Nephron progenitor cell (in vitro differentiated cells): ENCODE measurements at places on chromosomes 3 and 15.

DNA sequence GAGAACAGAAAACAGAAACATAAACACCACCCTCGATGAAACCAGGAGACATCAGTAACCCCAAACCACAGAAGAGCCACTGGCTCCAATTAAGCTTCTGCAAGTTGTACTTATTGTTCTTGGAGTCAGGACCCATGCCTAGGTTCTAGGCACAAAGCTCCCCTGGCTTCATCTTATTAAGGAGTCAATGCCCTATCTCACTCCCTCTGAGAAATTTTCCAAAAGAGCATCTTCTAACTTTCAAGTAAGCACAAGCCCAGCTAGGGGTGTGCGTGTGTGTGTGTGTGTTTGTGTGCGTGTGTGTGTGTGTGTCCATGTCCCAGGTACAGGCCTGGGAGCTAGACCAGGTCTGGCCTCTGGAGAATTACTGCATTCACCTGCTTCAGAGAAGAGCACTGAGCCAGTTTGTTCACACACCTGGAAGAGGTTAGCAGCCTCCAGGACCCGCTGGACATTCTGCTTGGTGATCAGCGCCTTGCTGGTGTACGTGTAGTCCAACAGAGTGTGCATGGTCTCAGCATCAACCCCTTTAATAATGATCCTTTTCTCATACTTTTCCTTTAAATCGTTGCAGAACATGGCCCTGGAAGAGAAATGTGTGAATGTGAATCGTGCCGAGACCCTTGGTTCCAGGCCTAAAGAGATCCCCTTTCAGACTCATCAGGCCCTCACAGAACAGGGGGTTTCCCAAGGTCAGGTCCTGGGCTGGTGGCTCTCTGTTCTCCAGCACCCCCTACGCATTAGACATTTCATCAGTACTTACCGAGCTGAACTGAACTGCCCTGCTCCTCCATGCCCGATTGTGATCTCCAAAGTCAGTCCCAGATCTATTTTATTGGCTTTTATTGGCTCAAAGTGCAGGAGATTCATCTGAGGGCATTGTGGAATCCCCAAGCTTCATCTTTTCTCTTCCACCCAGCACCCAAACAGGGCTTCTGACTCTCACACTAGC lies 27.8 kb downstream of the KLHL6 start:
- DNase-seq: no peak

DNA sequence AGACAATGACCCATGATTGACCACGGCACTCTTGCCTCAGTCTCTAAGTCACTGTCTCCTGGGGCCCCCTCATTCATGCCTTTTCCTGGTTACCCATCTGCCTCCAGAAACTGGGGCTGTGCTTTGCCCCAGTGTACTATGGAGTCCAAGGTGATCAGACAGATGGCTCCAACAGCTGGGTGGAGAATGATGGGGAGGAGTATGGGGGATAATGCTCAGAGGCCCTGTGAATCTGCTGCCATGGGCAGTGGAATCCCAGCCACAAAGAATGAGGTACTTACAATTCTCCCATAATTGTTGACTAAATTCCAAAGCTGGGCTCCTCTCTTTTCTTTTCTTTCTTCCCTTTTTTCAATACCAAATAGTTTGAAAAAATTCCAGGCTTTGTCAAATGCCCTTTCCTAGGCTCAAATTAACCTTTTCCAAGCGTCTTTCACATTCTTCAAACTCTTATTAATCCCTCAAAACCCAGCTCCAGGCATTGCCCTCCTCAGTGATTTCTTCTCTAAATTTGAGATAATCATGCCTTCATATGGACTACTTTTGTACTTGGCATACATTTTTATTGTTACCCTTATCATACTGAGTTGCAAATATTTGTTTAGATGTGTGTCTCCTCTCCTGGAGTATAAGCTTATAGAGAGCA lies 148.5 kb upstream of the ICE2 start:
- no peak for DNase-seq

- DNase-seq: no peak
Measured at GRCh38 chr3:143472731-143473523, 353.4 kb downstream of the CHST2 start.

DNA sequence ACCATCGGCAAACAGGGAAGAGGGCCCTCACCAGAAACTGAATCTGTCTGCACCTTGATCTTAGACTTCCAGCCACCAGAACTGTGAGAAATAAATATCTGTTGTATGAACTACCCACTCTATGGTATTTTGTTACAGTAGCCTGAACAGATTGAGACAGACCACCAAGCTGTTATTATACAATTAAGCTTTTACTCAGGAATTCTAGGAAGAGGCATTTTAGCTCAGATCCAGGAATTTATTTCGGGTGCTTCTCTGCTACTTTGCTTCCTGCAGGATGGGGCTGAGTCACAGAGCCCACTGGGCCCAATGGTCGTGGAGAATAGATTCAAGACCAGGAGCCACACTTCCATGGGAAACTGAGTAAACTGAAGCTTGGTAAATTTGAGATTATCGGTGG lies 145.5 kb upstream of the PFN2 start:
- DNase-seq: no peak

DNA sequence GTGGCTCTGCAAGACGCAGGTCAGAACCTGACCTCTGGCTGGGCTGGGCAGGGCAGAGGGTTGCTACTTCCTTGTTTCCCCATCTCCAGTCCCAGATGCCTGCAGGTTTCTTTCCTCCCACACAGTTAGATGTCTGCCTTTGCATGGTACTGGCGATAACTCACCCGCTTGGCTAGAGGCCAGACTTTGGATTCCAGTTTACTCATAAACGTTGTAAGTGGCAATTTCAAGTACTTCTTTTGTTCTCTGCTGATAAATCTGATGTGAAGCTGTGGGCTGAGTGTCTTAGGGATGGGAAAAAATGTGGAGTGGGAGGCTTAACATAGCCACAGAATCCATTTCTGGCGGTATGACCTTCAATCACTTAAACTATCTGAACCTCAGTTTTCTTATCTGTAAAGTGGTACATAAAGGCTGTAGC lies 194.2 kb downstream of the EBLN2 start:
- no peak for DNase-seq

DNA sequence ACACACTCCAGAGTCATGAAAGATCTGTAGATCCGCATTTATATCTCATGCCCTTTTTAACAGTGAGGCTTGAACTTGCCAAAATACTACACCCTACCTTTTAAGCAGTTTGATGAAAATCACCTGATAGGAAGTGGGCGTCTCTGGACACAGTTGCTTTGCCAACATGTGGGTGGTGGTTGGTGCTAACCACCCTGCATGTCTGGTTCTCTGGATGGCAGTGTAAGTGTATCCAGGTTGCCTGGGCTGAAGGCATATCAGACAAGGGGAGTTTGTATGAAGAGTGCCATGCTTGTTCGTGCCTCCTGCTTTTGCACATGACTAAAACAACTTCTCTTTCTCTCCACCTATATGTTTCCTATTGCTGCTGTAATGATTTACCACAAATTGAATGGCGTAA lies 159.6 kb downstream of the GHSR start:
- DNase-seq: no peak

DNA sequence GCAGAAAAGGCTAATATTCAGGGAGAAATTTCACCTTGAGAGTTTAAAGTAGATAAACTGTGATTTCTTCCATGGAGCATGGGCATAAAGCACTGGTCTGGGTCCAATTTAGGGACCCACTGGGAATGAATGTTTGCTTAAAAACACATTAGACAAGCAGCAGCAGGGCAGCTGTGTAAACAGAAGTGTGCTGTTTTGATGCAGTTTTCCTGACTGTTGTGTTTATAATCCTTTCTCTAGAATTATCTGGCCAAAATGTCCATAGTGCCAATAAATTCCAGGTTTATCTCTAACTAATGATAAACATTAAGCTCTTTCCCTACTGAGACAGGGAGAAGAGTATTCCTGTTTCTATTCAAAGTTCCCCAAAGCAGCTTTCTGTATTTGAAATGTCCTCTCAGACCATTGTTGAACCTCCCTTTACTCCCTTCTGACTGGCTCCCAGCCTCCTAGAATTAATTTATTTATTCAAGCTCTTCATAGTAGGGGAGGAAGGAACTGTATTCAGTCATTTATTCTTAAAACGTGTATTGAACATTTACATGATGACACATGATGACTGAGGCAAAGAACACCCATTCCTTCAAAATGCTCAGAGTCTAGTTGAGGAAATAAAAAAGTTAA lies 7.0 kb upstream of the TM4SF18 start:
- no peak for DNase-seq

DNA sequence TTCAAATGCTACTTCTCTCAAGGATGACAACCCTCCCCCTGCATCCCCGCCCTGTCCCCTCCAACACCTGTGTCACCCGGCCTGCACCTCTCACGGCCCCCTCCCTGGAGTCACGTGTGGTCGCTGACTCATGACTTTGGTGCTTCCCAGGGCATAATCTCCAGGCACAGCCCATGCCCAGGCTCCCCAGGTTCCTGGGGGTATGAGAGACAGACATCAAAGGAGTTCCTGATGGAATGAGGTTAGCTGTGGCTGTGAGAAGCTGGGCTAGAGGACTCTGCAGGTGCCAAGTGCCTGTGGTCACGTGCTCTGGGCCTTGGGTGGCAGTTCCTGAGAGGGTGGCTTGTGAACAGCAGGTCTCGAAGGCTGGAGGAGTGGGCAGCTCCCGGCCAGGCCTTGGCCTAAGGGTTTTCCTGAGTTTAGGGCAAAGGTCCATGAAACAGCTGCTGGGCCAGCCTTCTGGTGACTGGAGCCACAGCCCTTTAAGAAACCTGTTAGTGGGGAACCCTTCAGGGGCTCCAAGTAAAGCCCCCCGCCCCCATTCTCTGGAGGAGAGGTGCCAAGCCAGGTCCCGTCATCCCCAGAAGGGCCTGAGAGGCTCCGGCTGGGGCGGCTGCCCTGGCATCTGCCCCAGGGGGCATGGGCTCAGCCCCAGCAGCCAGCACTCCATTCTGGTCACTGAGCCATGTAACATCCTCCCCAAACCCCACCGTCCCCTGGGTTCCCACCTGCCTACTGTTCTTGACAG lies 230.0 kb downstream of the XXYLT1 start:
- no peak for DNase-seq

- DNase-seq: no peak
Measured at GRCh38 chr3:23046536-23046935, 156.6 kb upstream of the UBE2E2 start.

GRCh38 chr15:36960947-36961227 lies 139.5 kb downstream of the MEIS2 start:
- DNase-seq: no peak

DNA sequence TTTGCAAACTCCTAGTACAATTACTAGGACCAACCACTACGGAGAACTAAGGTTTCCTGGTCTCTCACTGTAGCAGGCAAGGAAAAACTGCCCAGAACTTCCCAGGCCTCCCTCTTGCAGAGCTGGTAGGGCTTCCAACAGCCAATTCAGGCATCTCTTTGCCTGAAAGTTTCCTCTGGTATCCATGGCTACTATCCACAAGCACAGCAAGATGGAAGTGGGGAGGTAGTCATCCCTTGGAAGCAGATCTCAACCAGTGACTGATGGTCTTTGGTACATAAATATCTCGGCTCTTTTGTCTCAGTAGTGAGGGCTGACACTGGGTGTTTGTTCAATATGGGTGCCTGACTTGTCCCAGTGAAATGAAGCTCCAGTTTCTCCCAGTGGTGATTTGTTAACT lies 201.3 kb upstream of the MRPL3 start:
- DNase-seq: no peak

DNA sequence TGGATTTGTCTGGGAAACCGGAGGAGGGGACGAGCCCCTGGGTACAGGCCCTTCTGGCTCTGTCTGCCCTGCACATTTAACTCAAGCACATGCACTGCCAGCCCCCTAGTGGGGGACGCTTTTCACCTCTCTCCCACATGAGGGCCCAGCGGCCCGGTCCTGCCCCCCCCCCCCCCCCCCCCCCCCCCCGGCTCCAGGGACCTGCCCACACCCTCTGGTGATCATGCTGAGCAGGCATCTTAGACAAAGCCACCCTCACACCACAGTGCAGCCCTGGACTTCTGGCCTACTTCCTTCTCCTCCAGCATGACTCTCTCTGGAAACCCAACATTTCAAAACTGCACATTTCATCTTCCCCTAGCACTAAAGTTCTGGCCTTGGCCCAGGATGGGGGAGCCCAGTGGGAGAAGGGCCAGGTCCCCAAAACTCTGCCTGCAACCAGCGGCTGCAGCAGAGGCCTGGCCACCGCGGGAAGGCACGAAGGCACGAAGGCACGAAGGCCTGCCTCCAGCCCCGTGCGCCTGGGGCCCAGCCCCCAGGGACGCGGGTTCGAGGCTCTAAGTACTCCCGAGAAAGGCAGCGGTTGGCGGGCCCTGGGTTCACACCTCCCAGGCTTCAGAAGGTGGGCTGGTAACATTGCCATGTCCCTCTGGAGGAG lies 14.1 kb downstream of the KLF15 start:
- peak; percentile 42 for DNase-seq

DNA sequence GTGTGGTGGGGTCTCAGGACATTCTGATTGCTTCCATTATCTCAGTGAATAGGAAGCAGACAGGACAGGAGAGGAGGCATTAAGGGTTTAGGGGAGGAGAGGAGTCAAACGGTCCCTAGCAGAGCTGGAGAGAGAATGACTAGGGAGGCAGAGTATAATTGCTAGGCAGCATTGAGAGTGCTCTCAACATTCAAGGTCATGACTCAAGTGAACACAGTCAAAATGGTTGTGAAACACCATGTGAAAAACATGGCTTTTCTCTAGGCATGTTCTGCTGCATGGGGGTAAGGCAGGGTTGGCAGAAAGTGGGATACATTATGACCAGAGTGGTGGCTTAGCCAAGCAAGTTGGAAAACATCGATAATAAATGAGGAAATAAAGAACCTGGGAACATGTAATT lies 19.5 kb upstream of the HRH1 start:
- no peak for DNase-seq

GRCh38 chr3:166661621-166662020 lies 718.5 kb downstream of the ZBBX start:
- no peak for DNase-seq

- DNase-seq: no peak
Measured at GRCh38 chr15:97459771-97460170, 500.7 kb upstream of the ARRDC4 start.

- no peak for DNase-seq
Measured at GRCh38 chr15:78063217-78063616, 14.3 kb downstream of the TBC1D2B start.

DNA sequence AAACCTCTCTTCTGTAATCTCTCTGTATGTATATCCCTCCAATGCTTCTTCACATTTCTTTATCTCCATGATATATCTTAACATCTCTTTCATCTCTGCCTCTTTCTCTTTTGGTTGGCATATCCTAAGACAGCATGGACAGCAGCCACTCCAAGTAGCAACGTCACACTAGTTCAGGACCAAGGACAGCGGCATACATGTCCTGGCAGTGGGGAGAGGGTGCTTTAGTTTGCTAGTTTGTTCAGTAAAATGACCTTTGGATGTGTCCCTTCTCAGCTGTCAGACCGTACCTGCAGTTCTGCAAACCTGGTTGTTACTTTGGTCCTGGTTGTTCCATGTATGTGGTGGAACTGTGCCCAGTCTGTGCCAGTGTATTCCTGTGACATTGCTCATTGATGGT lies 225.6 kb upstream of the ROPN1 start:
- peak; percentile 88 for DNase-seq

DNA sequence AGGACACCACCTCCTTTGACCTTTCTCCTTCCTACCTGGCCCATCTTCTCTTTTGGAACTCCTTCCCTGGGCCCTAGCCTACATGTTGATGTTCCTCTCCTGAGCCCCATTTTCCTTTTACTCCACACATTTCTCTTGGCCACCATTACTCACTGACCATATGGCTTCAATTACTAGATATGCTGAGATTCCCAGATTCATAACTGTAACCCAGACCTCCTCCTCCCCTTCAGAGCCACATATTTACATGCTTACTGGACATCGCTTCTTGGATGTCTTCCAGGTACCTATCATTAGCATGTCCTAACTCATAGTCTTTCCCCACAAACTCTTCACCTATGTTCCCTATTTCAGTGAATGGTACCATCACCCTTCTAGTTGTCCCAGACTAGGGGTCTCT lies 24.4 kb upstream of the TRIM59 start:
- no peak for DNase-seq

GRCh38 chr3:73653877-73654276 lies 29.1 kb upstream of the PDZRN3 start:
- no peak for DNase-seq
